Activated naive CD8-positive, alpha-beta T cell treated with anti-CD3 and anti-CD28 coated beads, Interleukin-2, amount 50 U/mL, for 24 hours (primary cell): ENCODE measurements at places on chromosomes 1 and 21.

DNA sequence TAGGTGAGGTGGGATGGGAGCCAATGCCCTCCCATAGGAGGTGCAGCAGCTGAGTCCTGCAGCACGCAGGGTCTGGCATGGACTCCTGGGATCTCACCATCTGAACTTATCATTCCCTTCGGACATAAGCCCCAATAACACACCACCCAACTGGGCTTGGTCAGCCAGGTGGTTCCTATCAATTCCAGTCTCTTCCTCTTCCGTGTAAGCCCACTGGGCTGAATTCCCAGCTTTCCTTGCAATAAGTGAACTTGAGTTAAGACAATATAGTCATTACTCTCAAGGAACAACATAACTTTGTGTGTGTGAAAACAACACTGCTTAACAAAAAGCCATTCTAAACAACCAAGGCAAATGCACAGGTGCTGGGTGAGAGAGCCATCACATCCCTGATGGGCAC, 86.6 kb upstream of the EDN2 start:
- no peak for DNase-seq

GRCh38 chr1:169204157-169204556, 97.7 kb downstream of the ATP1B1 start:
- DNase-seq: no peak

DNA sequence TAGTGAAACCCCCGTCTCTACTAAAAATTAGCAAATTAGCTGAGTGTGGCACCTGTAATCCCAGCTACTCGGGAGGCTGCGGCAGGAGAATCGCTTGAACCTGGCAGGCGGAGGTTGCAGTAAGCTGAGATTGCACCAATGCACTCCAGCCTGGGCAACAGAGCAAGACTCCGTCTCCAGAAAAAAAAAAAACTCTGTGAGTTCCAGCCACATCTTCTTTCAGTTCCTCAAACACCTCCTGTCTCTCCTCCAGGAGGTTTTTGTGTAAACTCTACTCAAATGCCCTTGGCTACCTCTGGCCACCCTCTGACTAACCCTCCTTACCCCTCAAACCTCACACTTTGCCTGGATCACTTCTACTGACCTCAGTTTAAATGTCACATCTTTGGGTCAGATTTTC, 38.1 kb downstream of the RCSD1 start:
- DNase-seq: no peak

GRCh38 chr1:223631473-223631872, 34.0 kb downstream of the CAPN8 start:
- no peak for DNase-seq

DNA sequence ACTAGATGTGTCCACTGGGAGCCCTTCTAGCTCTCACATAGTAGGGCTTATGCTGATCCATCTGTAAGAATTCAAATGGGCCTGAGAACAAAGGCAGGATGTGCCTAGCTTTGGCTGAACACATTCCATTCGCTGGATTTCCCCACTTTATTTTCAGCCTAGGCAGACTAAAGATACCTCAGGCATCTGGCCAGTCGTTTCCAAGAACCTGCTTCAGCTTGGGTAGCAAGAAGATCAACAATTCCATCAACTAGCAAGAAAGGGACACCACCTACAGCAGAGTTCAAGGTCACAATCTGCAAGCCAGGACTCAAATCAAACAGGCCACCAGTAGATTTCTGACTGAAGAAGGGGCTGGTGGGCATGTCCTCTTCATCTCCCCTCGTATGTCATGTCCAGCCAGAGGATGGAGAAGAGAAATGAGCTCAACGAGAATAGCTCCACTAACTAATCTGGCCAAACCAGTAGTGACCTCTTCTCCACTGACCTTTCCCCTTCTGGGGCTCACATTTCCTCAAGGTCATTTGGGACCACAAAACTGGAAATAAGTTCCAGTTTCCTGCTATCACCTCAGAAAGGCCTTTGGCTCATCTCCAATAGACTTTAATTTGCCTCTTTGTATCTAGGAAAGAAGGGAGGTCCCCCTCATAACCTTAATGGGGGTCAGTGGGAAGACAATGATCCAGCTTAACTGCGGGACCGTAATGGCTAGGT, 14.2 kb downstream of the TXNIP start:
- DNase-seq: no peak

DNA sequence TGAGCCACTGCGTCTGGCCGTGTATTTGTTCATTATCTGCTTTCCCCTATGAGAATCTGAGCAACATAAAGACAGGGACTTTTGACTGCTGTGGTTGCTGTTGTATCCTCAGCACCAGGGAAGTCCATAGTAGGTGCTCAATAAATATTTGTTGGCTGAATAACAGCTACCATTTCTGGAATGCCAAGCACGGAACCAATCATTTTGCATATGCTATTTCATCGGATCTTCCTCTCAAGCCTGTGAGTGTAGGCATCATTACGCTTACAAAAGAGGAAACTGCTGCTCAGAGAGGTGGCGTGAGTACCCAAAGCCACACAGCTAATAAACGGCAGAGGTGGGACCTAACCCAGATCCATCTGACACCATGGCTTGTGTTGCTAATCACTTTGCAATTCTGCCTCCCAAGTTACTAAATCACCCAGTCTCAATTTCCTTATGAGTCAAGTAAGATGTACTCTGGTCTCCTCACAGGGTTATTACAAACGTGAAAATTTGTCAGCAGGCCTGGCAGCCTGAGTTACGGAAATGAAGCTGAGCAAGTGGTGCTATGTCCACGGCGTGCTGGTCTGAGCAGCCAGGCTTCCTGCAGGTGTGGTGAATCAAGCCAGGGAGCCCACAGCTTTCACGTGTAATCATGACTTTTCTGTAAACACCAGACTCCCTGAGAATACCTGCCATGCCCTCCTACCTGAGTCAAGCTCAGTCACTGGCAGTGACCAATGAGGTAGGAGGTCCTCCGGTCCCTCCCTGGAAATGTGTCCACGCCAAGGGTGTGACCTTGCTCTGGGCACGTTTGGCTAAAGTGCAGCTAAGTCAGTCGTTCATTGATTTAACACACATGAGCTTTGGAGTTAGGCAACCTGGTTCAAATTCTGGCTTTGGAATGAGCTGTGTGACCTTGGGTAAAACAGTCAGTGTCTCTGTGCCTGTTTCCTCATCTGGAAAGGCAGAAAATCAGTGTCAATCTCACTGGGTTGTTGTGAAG, 4.8 kb upstream of the RHCE start:
- DNase-seq: no peak

DNA sequence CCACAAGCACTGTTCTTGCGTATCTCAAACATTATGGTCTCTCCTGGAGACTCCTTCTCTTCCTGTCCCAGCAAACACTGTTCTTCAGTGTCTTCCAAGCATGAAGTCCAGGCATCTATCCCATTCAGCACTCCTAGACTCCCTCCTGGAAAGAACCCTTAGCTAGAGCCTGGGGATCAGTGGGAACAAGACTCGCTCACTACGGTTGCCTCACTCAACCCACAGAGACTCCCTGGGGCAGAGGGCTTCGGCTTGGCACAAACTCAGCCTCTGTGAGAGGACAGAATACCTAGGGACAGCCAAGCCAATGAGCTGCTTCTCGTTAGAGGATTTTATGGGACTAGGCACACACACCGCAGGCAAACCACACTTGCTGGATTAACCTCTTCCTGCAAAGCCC, 86.5 kb upstream of the IPO9 start:
- DNase-seq: no peak

DNA sequence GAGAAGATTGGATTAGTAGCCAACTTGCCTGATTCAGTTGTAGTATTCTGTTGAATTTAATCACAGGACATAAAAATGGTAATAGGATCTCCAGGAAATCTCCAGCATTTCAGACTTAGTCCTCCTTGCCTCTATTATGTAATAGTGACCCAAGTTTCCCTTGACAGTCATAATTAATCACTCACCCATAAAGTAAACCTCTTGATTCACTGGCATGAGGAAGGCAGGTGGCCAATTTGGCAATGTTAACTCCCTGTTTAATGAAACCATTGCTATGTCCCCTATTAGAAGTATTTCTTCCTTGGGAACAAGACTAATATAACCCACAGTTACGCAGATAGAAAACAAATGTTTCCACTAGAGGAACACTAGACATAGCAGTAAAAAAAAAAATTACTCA, 604.8 kb upstream of the CXADR start:
- DNase-seq: no peak
